CD4-positive, CD25-positive, alpha-beta regulatory T cell (primary cell): ENCODE measurements at places on chromosomes 6 and 20. TPM values are rescaled to one million over a fixed set of nuclear protein-coding genes. Genes with fewer than 3 reads are reported as not detected.

DNA sequence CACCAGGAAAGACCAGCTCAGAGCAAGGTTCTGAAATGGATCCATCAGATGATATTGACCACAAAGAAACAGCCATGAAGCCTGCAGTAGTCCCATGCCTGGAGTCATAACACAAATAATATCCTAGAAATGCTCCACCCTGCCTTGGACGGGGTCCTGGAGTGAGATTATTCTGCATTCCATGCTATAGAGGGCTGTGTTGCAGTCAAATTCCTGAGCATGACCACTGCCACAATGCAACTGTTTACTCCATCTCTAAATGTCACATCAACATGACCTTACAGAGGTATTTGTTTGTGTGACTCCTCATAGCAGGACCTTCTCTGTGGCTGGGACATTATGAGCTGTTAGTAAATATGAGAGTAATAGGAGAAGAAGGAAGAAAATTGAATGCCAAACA lies 257.5 kb upstream of the TCF21 start:
- no peak for DNase-seq
- H3K36me3 ChIP-seq: no peaks in the 10 kb centered on the region
- no peaks in the 10 kb centered on the region for H3K4me1 ChIP-seq
- no peak overlapping the region for H3K27ac ChIP-seq

DNA sequence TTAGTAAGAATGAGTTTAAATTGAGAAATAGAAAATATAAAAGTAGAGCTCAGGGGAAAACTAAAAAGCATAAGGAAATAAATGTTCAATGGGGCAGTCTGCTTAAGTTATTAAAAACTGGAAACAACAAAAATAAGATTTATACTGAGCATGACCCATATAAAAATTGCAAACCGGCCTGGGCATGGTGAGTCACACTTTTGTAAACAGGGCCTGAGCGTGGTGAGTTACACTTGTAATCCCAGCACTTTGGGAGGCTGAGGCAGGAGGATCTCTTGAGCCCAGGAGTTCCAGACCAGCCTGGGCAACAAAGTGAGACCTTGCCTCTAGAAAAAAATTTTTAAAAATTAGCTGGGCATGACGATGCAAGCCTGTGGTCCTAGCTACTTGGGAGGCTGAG lies 74.6 kb downstream of the TMEM244 start:
- no peaks in the 10 kb centered on the region for H3K36me3 ChIP-seq
- no peak overlapping the region for H3K27ac ChIP-seq
- H3K27me3 ChIP-seq: peaks cover 7% of the 10 kb centered on the region
- H3K4me3 ChIP-seq: no peak overlapping the region
- no peak for DNase-seq

- no peaks in the 10 kb centered on the region for H3K4me1 ChIP-seq
- peak; percentile 68 for DNase-seq
- no peak overlapping the region for H3K4me3 ChIP-seq
- H3K36me3 ChIP-seq: peaks cover 63% of the 10 kb centered on the region
- no peaks in the 10 kb centered on the region for H3K27me3 ChIP-seq
Measured at GRCh38 chr20:5100684-5101347, 18.9 kb downstream of the PCNA start.

DNA sequence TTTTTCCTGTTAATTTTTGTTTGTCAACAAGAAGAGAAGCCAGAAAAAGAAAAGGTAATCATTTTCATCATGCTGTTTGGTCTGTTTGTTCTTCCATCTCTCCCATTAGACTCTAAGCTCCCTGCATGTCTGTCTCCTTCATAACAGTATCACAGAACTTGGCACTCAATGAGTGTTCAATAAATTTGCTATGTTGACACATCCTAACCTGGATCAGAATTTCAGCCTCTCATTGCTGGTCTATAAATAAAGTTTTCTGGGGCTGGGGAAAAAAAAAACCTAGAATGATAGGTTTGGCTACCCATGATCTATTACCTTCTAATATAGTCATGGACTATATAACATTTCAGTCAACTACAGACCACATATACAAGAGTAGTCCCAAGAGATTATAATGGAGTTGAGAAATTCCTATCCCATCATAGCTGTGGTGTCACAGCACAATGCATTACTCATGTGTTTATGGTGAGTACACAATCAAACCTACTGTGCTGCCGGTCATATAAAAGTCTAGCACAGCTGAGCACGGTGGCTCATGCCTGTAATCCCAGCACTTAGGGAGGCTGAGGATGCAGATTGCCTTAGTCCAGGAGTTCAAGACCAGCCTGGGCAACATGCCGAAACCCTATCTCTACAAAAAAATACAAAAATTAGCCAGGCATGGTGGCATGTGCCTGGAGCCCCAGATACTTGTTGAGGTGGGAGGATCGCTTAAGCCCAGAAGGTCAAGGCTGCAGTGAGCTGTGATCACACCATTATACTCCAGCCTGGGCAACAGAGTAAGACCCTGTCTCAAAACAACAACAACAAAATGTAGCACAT lies 5.9 kb downstream of the NUDT3 start:
- no peaks in the 10 kb centered on the region for H3K36me3 ChIP-seq
- H3K4me1 ChIP-seq: peaks cover 11% of the 10 kb centered on the region
- no peak for DNase-seq
- no peaks in the 10 kb centered on the region for H3K27me3 ChIP-seq

DNA sequence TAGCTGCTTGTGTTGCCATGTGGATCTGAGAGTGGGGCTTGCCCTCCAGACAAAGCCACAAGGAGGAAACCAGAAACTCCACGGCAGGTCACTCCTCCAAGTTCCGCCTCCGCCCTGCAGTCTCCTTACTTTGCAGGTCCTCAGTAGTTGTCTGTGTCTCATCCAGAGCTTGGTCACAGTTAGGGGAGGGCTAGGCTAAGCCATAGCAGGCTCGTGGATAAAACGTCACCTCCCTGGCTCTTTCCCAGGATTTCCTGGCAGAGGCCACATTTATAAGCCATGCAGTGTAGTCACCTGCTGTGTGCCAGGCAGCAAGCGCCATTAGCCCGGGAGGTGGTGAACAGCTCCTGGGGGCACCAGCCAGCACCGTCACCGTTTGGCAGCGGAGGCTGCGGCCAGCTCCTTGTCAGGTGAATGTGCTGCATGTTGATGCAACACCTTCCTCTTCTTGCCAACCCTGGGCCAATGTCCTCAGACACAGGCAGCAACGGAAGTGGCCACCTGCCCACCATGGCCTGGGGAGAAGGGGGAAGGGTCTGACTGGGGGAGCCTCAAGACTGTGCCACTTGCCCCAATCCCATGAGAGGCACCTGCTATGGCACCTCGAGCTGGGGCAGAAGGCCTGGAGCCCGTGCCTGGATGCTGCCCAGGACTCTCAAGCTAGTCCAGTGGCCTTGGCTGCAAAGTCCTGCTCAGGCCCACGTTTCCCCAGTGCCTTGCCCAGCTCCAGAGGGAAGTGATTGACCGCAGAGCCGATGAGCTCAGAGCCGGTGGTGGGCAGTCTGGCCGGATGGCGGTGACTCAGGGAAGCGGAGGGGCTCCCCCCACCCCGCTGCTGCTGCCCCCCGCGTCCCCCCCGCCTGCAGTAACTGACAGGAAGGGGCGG lies 39.0 kb upstream of the SLCO4A1 start:
- H3K4me3 ChIP-seq: peak overlapping the region; percentile 58
- no peaks in the 10 kb centered on the region for H3K27me3 ChIP-seq
- H3K27ac ChIP-seq: peak overlapping the region; percentile 61
- no peaks in the 10 kb centered on the region for H3K36me3 ChIP-seq
- peak; percentile 17 for DNase-seq

Gene LY6G6F
- not detected for polyA plus RNA-seq

- H3K36me3 ChIP-seq: no peaks in the 10 kb centered on the region
- H3K4me1 ChIP-seq: no peaks in the 10 kb centered on the region
- no peak overlapping the region for H3K27ac ChIP-seq
Measured at GRCh38 chr6:157708933-157709332, 114.1 kb upstream of the SNX9 start.

DNA sequence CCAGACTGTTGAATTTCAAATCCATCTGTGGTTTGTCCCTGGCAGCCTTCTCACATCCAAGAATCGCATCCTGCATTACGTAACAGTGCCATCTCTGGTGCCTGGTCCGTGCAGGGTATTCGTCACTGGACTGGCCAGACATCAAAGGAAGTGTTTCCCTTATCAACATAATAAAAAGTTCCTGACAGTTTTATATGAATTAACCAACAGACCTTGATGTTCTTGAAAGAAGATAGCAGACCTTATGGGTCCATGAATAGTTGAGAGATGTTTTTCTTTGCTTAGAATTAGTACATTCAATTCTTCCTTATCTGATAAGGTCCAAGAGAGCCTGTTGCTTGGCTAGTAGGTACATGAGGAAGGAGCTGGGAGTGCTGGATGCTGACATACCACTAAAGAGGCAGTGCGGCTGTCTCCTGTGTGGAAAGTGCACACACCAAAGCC lies 77.6 kb downstream of the PHACTR2 start:
- H3K27me3 ChIP-seq: no peaks in the 10 kb centered on the region
- DNase-seq: no peak
- peaks cover 22% of the 10 kb centered on the region for H3K36me3 ChIP-seq
- no peak overlapping the region for H3K4me3 ChIP-seq
- H3K27ac ChIP-seq: no peak overlapping the region

Gene CFAP61
- polyA plus RNA-seq: not detected

GRCh38 chr20:41136680-41137613 lies at the start of gene PLCG1:
PLCG1 (plus strand) TSS chr20:41137543; CDS start chr20:41137642, 99 bp downstream.
- H3K4me1 ChIP-seq: peaks cover 72% of the 10 kb centered on the region
- DNase-seq: peak; percentile 83
- peak within 1 kb of the TSS; percentile 89 for H3K4me3 ChIP-seq

Gene TMEM217
- 0.79 TPM for polyA plus RNA-seq

- H3K36me3 ChIP-seq: no peaks in the 10 kb centered on the region
- H3K27ac ChIP-seq: no peak overlapping the region
- no peak overlapping the region for H3K4me3 ChIP-seq
- no peak for DNase-seq
Measured at GRCh38 chr20:20463933-20464374, 96.0 kb downstream of the INSM1 start.

Gene PLA2G7
- not detected for polyA plus RNA-seq

GRCh38 chr20:37244572-37244957 lies 17.0 kb downstream of the GHRH start:
- no peaks in the 10 kb centered on the region for H3K27me3 ChIP-seq
- no peak overlapping the region for H3K27ac ChIP-seq
- no peak for DNase-seq

DNA sequence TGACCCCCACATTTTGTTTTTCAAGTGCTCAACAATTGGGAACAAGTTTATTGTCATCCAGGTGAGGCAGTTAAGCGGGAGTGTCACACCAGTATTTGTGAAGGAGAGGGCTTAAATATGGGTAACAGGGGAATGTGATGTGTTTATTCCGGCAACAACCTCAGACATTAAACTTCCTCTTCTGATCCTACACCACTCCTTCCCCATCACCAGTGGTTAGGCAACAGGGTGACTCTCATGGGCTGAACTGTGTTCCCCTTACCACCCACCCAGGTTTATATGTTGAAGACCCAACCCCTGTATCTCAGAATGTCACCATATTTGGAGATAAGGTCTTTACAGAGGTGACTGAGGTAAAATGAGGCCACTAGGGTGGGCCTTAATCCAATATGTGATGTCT lies 52.1 kb upstream of the RNF182 start:
- H3K27me3 ChIP-seq: no peaks in the 10 kb centered on the region
- peaks cover 10% of the 10 kb centered on the region for H3K4me1 ChIP-seq

GRCh38 chr6:77456531-77457248 lies 6.6 kb downstream of the HTR1B start:
- H3K27ac ChIP-seq: no peak overlapping the region
- no peaks in the 10 kb centered on the region for H3K4me1 ChIP-seq
- H3K36me3 ChIP-seq: no peaks in the 10 kb centered on the region
- no peak overlapping the region for H3K4me3 ChIP-seq
- no peaks in the 10 kb centered on the region for H3K27me3 ChIP-seq
- no peak for DNase-seq

Gene DEFB127
- polyA plus RNA-seq: not detected

- H3K27ac ChIP-seq: no peak overlapping the region
- H3K36me3 ChIP-seq: no peaks in the 10 kb centered on the region
- no peaks in the 10 kb centered on the region for H3K27me3 ChIP-seq
- no peak for DNase-seq
- H3K4me1 ChIP-seq: no peaks in the 10 kb centered on the region
- no peak overlapping the region for H3K4me3 ChIP-seq
Measured at GRCh38 chr20:3706774-3707507, 5.5 kb downstream of the SIGLEC1 start.

Gene FBXO9
- 44.1 TPM for polyA plus RNA-seq

GRCh38 chr6:54133186-54133585 lies 21.9 kb downstream of the MLIP start:
- no peaks in the 10 kb centered on the region for H3K27me3 ChIP-seq
- H3K4me1 ChIP-seq: no peaks in the 10 kb centered on the region

DNA sequence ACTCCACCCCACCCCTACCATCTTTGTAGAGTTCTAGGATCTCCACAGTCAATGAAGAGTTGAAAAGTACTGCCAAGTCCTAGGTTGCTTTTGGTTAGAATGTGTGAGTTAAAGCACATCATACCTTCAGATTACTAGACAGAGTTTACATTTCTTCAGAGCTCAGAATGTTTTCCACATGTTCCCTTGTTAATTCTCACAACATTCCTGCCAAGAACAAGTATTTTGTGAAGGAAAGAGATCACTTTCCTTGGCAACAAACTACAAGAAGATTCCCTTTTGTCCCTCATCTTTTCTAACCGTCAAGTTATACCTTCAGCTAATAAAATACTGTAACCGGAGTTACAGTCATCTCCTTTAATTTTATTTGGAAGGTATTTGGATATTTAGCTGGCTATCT lies 266.8 kb downstream of the ZFAND3 start:
- no peak overlapping the region for H3K27ac ChIP-seq
- H3K4me1 ChIP-seq: no peaks in the 10 kb centered on the region
- peaks cover 18% of the 10 kb centered on the region for H3K36me3 ChIP-seq
- DNase-seq: no peak

- peaks cover 56% of the 10 kb centered on the region for H3K4me1 ChIP-seq
- DNase-seq: no peak
- peak overlapping the region; percentile 99 for H3K4me3 ChIP-seq
- no peaks in the 10 kb centered on the region for H3K27me3 ChIP-seq
- peaks cover 8% of the 10 kb centered on the region for H3K36me3 ChIP-seq
Measured at GRCh38 chr20:59145247-59145923, 18.2 kb upstream of the ZNF831 start.

DNA sequence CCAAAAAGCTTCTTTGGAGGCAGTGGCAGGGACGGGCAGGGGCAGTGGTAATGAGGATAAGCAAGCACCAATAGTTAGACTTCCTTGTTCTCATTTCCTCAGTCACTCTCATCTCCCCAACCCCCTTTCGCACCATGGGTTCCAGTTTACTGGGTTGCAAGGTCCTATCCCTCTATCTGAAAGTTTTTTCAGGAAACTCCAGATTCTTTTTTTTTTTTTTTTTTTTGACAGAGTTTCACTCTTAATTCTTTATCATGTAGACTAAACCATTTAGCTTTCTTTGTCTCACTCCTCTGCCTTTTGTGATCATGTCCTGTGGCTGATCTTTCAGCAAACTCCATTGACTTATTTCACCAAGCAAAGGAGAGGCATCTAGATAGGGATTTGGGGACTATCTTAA lies 51.4 kb upstream of the GMDS start:
- no peaks in the 10 kb centered on the region for H3K4me1 ChIP-seq
- DNase-seq: no peak
- no peak overlapping the region for H3K27ac ChIP-seq

DNA sequence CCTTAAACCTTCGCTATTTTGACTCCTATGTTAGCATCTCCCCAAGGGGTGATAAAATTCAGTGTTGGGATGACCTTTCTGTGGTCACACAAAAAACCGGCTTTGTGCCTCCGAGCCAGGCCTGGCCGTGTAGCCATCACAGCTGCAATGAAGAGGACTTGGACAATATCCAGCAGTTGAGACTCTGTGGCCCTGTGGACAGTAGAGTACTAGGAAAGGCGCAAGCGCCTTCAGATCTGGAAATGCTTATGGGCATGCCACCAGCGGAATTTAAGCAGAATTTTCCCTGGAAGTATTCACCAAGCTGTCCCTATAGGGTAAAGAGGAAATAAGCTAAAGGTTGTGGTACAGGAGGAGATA lies 63.3 kb upstream of the SLC2A12 start:
- no peaks in the 10 kb centered on the region for H3K4me1 ChIP-seq
- H3K27me3 ChIP-seq: no peaks in the 10 kb centered on the region
- no peak overlapping the region for H3K27ac ChIP-seq
- H3K4me3 ChIP-seq: no peak overlapping the region

Gene PACRG
- polyA plus RNA-seq: not detected
